ENCODE measurements at places on chromosomes 6 and 20. TPM values are rescaled to one million over a fixed set of nuclear protein-coding genes. Genes with fewer than 3 reads are reported as not detected.

TP53TG5 gene
- total RNA-seq: not detected

C6orf58 gene
- 1.2 TPM for total RNA-seq

PRRT1 gene
- 0.69 TPM for total RNA-seq

PDYN gene
- 35.5 TPM for total RNA-seq

DOK5 gene
- total RNA-seq: 26.8 TPM

PBOV1 gene
- not detected for total RNA-seq

COL19A1 gene
- total RNA-seq: 7.6 TPM

BEND3 gene
- total RNA-seq: 4.8 TPM

SPDEF gene
- not detected for total RNA-seq

SIGLEC1 gene
- total RNA-seq: 0.23 TPM

TGM3 gene
- 0.46 TPM for total RNA-seq

CSNK2A1 gene
- 179 TPM for total RNA-seq

RHAG gene
- total RNA-seq: 0.92 TPM

C6orf15 gene
- not detected for total RNA-seq

POM121L2 gene
- not detected for total RNA-seq

OR12D3 gene
- not detected for total RNA-seq
